Activated CD8-positive, alpha-beta memory T cell treated with anti-CD3 and anti-CD28 coated beads for 24 hours (primary cell): ENCODE measurements at places on chromosomes 6 and 20.

GRCh38 chr6:41539204-41539603 lies 7.0 kb upstream of the FOXP4 start:
- no peak for DNase-seq

DNA sequence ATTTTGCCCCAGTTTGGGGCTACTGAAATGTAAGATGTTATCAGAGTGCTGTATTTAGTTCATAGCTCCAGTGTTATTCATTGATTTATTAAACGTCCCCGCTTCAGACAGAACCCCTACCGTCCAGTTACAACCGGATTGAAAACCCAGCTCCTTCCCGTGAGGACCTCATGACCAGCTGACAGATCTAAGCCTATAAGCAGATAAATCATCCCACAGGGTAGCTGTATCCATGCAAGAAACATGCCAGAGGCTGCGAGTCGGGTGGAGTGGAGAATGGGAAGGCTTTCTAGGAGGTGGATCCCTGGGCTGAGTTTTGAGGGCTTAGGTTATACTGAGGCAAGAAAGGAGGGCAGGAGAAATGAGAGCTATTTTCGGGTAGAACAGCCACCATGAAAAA lies 260.0 kb downstream of the ARID1B start:
- no peak for DNase-seq

DNA sequence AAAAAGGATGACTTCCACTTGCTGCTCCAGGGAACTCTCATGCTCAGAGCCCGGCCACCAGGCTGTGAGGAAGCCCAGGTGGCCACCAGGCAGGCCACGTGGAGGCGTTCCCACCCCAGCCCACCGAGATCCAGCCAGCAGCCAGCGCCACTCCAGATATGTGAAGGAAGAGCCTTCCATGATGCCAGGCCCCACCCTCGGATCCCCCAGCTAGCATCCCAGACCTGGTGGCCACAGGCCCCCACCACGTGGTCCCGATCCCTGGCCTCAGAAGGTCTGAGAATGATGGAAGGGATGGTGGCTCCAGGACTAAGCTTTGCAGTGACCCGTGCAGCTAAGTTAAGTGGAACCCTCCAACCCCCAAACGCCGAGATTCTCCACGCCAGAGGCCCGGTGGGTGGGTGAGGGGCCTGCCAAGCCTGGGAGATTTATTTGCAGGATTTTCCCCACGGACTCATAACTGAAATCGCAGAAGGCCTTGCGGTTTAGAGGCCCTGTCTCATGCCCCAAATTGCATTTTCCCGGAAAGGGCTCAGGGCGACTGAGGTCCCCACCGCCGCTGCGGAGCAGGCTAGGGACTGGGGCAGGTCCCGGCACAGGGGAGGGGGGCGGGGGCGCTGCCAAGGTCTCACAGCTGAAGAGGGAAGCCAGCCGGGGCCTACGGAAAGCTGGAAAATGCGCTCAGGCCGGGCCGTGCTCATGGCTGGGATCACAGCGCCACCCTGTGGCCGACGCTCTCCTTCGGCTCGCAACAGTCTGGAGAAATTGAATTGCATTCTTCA lies 31.1 kb upstream of the CST7 start:
- DNase-seq = peak; percentile 76

DNA sequence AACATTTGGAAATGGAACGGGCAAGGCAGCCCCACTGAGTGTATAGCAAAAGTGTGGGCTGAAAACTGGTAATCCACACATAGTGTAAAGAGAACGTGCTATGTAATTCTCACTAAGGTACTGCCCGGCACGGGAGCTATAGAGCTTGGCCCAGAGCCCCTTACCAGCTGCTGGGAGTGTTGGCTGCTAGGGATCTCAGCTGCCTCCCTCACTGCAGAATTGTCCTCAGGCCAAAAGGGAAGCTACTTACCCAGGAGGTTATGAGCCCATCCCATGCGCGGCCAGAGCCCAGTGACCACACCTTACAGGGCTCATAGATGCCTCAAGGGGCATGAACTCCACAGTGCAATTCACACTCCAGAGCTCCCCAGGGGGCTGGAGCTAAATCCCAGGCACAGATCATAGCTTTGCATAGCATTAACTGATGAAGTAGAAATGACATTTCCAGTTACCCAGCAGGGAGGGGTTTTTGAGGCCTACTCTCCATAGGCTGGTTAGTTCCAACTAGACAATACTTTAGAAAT lies 56.8 kb downstream of the LINC00237 start:
- no peak for DNase-seq

DNA sequence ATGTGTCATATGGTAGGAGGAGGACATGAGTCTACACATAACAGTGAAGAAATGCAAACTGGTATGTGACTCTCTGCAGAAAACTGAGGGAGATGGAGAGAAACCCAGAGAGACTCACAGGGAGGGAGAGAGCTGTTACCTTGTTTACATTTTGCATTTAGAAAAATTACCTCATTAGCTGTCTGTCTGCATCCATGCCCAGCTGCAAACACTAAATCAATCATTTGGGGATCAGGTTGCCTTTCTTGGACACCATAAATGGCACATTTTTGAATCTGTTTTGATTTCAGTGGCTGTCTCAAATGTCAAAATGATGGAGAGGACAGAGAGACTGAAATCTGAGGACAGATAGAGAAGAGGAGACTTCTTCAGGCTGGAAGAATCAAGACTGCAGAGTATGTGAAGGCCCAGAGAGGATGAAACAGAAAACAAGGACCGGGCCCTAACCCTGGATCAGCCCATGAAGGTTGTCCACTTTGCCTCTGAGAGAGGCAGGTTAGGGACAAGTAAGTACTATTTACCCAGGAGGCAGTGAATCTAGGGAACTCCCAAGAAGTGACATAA lies 92.2 kb downstream of the UNC5CL start:
- DNase-seq = no peak

DNA sequence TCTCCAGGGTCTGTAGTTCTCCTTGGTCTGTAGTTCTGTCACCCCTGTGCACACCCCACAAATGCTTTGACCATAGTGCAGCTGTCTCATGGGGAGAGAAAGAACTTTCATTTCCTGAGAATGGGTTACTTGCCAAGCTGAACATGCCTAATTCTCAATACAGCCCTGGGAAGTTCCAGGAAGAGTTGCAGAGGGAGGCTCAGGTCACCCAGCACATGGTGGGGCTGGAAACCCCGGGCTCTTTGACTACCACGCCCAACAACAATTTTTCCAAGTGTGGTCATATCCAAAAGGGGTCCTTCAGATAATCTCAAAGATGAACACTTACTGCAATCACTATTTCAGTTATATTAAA lies 2.2 kb upstream of the PTPRA start:
- no peak for DNase-seq

- DNase-seq = no peak
These were observed 102.0 kb downstream of the LAMP5 start for GRCh38 chr20:9616455-9616805.

DNA sequence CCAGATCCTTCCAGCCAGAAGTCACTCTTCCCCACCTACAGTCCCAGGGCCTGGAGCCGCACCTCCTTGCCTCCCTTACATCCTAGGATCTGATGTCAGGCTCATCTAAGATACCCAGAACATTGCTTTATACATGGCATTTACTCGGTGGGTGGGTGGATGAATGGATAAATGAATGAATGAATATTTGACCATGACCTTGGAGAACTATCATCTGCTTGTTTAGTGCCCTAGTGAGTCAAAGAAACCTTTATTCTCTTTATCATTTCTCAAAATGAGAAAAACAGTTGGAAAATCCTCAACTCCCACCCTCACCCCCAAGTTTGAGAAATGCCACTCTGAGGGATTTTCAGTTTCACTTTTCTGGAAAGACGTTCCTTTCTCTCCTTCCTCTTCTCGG lies 56.0 kb downstream of the DAAM2 start:
- no peak for DNase-seq

GRCh38 chr6:43775535-43775885 lies 5.5 kb downstream of the VEGFA start:
- DNase-seq = no peak

- DNase-seq = no peak
These were observed 28.4 kb downstream of the IL20RA start for GRCh38 chr6:137016356-137016755.

GRCh38 chr6:17494919-17495318 lies 101.5 kb downstream of the CAP2 start:
- no peak for DNase-seq

- DNase-seq = no peak
These were observed 42.9 kb downstream of the LINC00237 start for GRCh38 chr20:21063276-21063675.

GRCh38 chr20:33466303-33466646 lies 22.7 kb upstream of the SNTA1 start:
- DNase-seq = no peak

- peak; percentile 96 for DNase-seq
These were observed 2.3 kb downstream of the TUBB start for GRCh38 chr6:30722280-30723112.

GRCh38 chr20:35187584-35188190 lies 15.8 kb downstream of the PROCR start:
- no peak for DNase-seq

DNA sequence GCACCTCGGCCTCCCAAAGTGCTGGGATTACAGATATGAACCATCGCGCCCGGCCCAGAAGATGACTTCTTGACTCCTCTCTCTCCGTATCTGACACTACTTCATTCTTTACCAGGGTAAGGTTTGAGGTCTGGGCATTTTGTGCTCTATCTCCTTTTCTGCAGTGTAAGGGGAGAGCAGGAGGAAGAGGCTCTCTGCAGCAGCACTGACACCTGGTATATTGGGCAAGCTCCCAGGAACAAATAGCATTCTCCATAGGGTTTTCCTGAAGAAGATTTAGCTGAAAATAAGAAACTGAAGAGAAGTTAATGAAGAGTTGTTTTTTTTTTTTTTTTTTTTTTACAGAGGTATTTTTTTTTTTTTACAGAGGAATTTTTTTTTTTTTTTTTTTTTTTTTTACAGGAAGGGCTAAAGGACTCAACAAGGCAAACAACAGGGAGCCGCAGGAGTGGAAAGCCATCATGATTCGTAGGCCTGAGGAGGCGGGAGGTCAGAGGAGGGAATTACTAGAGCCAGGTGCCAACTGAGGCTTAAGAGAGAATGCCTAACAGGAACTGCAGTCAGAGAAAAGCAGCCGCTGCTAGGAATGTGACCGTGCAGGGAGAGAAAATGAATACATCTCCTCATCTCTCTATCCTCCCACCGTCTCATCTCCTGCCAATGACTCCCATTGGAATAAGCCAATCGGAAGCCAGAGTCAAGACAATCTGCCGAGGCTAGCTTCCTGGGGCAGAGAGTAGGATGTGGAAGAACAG lies 34.7 kb upstream of the ADGRF4 start:
- no peak for DNase-seq

DNA sequence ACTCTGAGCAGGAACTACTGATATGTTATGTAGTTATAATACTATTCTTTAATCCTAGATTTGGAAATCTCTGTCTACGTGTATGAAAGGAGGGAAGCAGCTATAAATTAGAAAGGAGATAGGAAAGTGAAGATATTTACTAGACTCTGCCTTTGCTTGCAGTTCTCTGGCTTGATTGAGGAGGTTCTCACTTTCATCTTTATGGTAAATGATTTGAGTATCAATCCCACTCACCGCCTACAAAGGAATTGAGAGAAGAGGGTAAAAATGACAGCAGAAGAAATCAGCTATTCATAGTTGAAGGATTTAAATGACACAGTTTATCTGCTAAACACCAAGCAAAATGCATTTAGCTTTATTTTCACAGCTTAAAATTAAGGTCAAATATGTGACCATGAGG lies 67.3 kb downstream of the FAM229B start:
- no peak for DNase-seq

GRCh38 chr20:1871807-1872458 lies 23.3 kb upstream of the SIRPA start:
- no peak for DNase-seq

GRCh38 chr6:98056955-98057354 lies 773.9 kb upstream of the MMS22L start:
- DNase-seq = no peak

GRCh38 chr6:100347901-100348550 lies 116.7 kb downstream of the SIM1 start:
- no peak for DNase-seq

GRCh38 chr6:69863766-69864165 lies 2.6 kb upstream of the COL19A1 start:
- DNase-seq = no peak

- DNase-seq = no peak
These were observed 84.0 kb downstream of the TASP1 start for GRCh38 chr20:13554706-13555105.

GRCh38 chr20:33443006-33443511 lies 504 bp downstream of the SNTA1 start:
- no peak for DNase-seq
